ENCODE measurements at places on chromosomes 1 and 21. TPM values are rescaled to one million over a fixed set of nuclear protein-coding genes. Genes with fewer than 3 reads are reported as not detected.
A peak's percentile ranks its signal among the peaks of the same experiment; 100 is the strongest.

DNA sequence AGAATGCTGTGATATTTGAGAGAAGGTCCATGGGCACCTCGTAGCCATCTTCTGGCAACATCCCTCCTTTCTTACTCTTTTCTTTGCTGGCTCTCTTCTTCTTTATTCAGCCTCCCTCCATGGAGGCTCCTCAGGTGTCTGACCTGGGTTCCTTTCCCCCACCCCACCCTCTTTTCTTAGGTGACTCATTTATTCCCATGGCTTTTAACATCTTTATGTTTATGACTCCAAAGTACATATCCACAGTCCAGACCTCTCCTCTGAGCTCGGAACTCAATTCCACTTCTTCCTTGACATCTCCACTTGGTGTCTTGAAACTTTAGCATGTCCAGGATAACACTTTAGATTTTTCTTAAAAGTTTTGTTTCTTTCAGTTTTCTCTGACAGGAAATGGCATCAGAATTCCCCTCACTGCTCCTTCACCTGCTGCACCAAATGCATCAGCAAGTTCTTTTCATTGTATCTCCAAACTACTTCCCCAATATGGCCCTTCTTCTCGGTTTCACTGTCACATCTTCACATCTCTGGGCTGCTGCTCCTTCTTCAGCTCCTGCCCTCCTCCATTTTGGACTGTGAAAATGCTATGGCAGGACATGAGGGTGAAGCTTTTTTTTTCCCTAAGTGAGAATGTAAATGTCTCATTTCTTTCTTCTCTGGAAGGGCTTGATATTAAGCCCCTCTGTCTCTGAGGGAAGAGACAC is 95.9 kb downstream of the GIPC2 start:
- DNase-seq: no peak

- DNase-seq: no peak
Measured at GRCh38 chr1:30600258-30600657, 123.1 kb downstream of the MATN1 start.

DNA sequence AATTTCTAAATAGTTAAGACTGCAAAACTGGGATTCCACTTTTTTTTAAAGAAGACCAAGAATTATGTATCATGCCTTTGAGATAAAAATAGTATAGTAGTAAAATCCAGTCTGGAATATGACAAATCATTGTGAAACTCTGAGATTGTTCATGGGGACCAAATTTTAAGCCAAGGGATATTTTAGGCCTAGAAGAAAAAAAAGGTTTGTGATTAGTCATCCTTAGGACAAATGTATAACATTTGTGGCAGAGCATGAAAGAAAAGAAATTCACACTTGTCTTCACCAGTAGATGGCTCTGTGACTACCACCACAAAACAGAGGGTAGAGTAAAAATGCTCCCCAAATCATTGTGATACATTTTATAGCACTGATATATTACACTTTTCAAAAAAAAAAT is 226.1 kb downstream of the KCTD3 start:
- DNase-seq: no peak

DNA sequence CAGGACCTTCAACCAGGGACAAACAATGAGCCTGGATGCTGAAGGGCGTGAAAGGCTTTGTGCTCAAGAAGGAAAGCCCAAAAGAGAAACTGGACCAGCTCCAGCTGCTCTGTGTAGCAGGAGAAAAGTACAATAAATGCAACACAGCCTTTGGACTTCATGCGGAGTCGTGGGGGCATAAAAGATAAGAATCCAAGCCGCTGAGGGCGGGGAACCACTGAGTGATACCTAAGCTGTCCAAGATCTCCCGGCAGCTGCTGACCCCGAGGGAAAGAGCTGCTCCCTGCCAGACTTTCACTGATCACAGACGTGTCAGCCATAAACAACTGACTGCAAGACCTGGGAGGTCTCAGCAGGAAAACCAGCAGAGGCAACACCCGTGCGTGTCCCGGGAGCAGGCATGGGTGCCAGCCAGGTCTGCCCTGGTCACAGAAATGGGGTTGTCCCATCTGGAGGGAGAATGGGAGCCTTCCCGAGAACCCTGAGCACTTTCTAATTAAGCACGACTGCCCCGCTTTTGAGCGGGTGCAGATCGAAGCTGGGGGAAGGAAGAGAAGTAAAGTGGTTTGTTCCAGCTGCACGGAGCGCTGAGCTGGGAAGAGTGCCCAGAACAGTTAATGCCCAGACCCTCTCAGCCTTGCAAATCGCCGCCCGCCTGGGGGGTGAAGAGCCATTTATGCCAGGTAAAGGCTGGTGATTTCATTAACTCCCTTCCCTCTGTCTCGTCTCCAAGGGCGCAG is 68.3 kb upstream of the TARDBP start:
- no peak for DNase-seq

DNA sequence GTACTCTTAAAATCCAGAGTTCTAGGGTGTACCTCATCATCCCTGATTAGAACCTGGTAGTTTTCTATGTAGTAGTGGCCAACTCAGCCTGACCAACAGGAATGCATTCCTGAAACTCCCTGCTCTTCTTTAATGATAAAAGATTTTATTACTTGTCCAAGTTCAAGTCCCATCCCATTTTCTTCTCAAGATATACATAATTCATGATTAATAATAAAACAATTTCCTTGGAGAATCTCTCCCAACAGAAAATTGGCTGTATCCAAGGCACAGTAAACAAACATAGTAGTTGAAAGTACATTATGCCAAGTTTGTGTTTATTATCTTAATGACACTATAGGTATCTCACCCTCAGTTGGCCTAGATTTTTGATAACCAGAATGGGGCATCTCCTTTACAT is 714.1 kb upstream of the ADAMTS5 start:
- no peak for DNase-seq

DNA sequence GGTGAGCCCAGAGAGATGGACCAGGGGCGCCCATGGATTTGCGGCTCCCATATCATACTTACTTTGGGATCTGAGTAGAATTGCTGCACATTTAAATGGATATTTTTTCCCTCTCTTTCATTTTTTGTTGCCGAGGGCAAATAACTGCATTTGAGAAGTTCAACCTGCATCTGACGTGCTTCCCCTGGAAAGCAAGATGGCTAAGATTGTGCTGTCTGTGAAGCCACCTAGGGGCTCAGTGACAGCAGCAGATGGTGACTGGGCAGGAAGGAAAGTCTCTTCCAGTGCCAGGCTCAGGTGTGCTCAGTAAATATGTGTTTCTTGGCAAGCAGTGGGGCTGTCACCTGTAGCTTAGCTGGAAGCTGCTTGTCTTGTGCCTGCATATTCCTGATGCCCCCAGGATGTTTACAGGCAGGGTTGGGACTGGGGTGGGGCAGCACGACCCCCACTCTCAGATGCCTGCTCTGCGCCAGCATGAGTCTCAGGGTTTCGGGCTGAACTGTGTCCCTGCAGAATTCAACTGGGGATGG is 59.8 kb upstream of the ETV3 start:
- no peak for DNase-seq

- peak; percentile 34 for DNase-seq
Measured at GRCh38 chr1:224591326-224591725, 24.8 kb upstream of the CNIH3 start.

DNA sequence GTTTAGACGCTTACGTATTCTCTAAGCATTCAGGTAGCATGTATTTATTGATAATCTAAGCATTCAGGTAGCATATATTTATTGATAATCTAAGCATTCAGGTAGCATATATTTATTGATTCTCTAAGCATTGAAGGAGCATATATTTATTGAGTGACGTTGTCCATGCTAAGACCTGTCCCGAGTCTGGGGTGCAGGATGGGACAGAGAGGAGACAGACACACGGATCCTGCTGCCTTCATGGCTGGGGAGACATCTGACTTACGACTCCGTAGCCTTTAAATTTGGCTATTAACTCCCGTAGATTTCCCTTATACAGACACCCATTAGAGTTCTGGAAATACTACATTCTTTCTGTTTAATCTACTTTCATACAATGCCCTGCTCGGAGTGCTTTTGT is 982 bp downstream of the SCCPDH start:
- DNase-seq: no peak

DNA sequence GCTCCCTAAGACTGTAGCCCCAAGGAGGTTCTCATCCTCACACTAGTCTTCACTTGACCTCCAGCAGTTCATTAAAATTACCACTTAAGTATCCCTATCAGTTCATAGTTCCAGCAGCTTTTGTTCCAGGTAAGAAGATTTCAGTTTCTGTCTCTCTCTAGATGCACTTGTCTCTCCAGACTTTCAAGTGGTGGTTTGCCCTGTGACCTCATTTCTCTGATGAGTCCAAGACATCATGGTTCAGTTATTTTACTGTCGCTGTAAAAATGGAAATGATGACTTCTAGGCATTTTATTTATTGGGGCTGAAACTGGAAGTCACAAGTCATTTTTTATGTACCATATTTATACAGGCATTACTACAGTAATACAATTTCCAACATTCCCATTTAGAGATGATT is 17.9 kb upstream of the RGS18 start:
- no peak for DNase-seq

Gene MTARC1
- 9.6 TPM for total RNA-seq

Gene REG4
- not detected for total RNA-seq

Gene CTSS
- total RNA-seq: 34.1 TPM

Data from vagina (tissue), 2 donors.